ENCODE measurements at places on chromosomes 1 and 21. TPM values are rescaled to one million over a fixed set of nuclear protein-coding genes. Genes with fewer than 3 reads are reported as not detected.
A peak's percentile ranks its signal among the peaks of the same experiment; 100 is the strongest.

GRCh38 chr1:216705676-216706075 is 17.6 kb downstream of the ESRRG start:
- DNase-seq: no peak

- no peak for DNase-seq
These were observed 18.8 kb upstream of the TMEM125 start for GRCh38 chr1:43251024-43251423.

DNA sequence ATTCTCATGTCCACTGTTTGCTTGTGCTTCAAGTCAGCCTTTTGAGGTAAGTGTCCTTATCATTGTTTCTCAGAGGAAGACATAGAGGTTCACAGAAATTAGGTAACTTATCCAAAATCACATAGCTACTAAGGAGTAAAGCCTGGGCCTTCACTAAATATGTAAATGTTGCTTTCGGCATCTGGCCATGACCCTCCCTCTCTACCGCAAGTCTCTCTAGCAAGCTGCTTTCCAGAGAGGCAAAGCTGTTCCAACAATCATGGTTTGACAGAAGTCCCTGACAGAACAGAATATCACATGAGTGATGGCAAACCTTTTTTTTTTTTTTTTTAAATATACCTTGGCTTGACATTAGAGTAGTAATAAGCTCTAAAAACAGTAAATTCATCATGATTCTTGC is 94.5 kb upstream of the F3 start:
- no peak for DNase-seq

DNA sequence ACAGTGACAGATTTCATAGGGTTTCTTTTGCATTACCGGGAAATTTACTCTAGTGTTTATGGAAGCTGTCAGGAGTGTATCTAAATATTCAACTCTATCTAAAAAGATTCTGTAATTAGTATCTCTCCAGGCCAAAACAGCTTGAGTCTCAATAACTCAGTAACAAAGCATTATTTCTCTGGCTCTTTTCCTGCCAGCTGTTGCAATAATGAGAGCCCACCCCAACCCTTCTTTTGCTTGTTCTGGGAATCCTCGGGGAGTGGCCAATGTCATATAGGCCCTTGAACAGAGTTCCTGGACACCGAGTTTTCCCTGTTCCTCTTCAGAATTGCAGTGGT is 120.1 kb upstream of the SGIP1 start:
- no peak for DNase-seq

HFM1 gene
- total RNA-seq: not detected

OR2L5 gene
- not detected for total RNA-seq

HES3 gene
- not detected for total RNA-seq

PTPRF gene
- total RNA-seq: 11.6 TPM

BCAR3 gene
- total RNA-seq: 21.8 TPM

DNA sequence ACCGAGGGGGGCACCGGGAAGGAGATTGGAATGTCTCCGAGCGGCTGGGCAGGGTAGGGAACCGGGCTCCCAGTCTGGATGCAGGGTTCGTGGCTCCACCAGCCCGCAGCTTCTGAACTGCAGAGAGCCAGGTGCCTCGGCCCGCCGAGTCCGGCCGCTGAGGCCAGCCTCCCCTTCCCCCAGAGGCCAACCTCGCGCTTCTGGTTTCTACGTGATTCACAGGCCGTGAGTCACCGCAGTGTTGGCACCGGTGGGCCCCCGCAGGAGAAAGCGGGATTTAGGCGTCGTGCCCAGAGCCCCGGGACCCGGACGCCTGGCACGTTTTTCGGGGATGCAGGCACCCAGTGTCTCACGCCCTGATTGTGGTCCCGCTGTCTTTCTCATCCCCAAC is 458 bp downstream of the CRABP2 start:
- peak; percentile 54 for DNase-seq

DPT gene
- 0.15 TPM for total RNA-seq

PIK3R3 gene
- 14.9 TPM for total RNA-seq

DNA sequence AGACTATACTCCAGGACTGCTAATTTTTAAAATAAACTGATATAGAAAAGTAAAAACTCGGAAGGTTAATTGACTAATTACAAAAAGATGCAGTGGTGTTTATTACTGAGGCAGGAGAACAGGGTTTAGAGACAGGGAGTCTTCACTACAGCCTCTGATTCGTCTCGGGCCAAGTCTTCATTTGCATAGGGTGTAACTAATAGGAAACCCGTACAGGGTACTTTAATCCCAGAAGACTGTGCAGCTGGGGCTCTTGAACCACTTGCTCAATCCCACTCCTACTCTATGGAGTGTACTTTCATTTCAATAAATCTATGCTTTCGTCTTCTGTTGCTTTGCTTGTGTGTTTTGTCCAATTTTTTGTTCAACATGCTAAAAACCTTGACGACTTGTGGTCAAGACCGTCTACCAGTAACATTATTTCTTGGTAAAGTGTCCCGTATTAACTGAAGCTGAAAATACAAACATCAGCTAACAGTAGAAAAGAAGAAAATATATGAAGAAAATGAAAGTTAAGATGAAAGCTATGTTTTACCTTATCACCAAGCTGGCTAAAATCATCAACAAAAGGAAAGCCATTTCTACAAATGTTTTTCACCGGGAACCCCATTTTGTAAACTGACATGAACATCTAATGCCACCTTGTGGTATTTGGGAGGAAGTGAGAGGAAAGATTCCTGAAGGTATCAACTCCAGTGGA is 8.0 kb downstream of the SDHB start:
- peak; percentile 50 for DNase-seq

PPM1J gene
- 0.10 TPM for total RNA-seq

All from H4 (cell line).